Ecto neural progenitor cell (in vitro differentiated cells): ENCODE measurements at places on chromosomes 5 and 9.

GRCh38 chr9:18822850-18823249, 210.2 kb downstream of the SAXO1 start:
- no peak for DNase-seq

DNA sequence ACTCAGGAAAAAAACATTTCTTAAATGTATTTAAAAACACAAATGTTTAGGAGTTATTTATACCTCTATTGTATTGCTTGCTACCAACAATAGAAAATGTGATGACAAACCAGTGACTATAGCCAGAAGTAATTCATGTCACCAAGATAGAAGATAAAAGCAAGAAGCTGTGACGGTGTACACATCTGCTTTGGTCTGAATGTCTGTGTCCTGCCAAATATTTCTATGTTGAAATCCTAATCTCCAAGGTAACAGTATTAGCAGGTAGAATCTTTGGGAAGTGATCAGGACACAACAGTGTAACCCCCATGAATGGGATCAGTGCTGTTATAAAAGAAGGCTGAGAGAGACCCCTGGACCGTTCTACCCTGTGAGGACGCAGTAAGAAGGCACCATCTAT, 74.7 kb downstream of the CEMIP2 start:
- no peak for DNase-seq

DNA sequence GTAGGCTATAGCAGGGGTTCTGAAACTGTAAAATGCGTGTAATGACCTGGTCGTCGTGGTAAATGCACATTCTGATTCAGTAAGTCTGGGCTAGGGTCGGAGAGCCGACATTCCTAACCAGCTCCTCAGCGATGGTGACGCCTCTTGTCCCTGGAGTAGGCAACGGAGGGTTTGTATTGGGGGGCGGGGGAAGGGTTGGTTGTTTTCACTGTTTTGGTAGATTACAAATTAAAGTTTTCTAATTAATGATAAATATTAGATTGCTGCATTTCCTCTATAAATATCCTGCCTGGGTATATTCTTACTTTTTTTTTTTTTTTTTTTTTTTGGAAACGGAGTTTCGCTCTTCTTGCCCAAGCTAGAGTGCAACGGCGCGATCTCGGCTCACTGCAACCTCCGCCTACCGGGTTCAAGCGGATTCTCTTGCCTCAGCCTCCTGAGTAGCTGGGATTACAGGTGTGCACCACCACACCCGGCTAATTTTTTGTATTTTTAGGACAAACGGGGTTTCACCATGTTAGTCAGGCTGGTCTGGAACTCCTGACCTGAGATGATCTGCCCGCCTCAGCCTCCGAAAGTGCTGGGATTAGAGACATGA, 566 bp upstream of the ALDH7A1 start:
- DNase-seq: no peak

- DNase-seq: no peak
Measured at GRCh38 chr5:74866596-74867162, 492 bp upstream of the FAM169A start.

DNA sequence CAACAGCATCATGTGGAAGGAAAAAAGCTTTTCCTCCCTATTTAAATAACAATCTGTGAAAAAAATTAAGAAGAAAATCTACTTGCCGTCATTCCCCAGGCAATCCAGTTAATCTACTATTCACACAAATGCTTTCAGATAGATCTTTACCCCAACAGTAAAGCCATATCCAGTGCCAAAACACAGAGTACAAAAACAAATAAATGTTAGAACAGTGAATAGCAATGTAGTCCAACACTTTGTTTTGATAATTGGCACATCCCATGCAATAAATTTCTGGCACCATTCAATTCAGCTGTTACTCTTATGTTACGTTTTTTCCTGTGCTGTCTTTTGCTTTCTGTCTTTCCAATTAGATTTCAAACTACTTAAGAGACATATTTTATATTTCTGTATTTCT, 2245.5 kb upstream of the WWC1 start:
- no peak for DNase-seq

- DNase-seq: no peak
Measured at GRCh38 chr9:26229324-26230054, 551.2 kb upstream of the TUSC1 start.

DNA sequence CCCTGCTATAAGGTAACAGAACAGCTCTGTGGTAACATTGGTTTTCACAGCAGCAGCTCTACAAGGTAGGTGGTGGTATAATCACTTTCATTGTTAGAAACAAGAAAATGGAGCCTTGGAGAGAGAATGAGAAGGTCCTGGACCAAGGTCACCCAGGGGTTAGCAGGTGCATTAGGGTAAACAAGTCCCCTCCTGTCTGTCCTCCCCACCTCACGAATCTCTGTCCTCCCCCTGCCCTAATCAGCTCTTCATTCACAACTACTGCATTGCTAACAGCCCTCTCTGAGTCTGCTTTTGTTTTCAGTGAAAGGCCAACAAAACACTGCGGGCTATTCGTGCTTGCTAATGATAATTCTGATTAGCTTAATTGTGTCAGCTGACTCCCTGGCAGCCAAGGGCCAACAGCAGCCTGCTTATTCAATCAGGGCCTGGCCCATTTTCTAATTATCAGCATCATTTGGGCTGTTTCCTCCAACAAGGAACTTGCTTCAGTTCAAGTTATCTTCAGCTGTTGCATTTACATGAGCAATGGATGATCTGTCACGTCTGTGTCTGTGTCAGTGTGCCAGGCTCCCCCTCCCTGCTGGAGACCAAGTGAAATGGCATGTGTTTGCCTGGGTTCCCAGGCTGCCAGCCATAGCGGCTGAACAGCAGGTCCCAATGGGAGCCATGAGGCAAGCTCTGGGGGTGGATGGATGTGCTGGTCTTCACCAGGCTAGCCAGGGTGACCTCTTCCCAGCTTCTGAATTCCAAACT, 56.7 kb upstream of the EQTN start:
- no peak for DNase-seq

- DNase-seq: no peak
Measured at GRCh38 chr5:82661462-82661861, 383.3 kb upstream of the RPS23 start.
